ENCODE measurements at places on chromosomes 16 and 17.

- no peak for DNase-seq
These were observed 16.7 kb upstream of the PDK2 start for GRCh38 chr17:50078430-50078829.

DNA sequence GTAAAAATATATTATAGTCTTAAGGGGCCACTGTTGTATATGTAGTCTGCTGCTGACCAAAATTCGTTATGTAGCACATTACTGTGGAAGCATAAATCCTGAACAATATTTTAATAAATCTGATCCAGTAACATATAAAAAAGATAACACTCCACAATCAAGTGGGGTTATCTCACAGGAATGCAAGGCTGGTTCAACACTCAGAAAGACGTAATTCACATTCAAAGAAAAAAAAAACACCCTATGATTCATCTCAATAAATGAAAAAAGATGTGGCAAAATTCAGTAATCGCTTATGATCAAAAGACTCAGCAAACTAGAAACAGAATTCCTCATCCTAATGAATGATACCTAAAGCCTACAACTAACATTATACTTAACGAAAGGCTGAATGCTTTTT, 47.8 kb downstream of the CREBBP start:
- no peak for DNase-seq

DNA sequence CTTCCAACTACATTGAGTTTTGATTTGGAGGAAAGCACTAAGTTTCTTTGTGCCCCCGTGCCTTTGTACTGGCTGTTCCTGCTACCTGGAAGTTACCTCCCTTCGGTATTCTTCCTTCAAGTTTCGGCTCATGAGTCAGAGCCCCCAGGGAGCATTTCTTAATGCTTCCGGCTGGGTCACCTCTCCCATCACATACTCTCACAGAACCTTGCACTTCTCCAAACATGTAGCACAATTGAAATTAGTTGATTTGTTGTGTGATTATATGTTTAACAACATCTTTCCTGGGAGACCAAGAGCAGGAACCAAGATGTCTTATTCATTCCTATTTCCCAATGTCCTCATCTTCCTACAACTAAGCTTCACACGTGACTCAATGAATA, 158.6 kb upstream of the CDH5 start:
- peak; percentile 2 for DNase-seq

DNA sequence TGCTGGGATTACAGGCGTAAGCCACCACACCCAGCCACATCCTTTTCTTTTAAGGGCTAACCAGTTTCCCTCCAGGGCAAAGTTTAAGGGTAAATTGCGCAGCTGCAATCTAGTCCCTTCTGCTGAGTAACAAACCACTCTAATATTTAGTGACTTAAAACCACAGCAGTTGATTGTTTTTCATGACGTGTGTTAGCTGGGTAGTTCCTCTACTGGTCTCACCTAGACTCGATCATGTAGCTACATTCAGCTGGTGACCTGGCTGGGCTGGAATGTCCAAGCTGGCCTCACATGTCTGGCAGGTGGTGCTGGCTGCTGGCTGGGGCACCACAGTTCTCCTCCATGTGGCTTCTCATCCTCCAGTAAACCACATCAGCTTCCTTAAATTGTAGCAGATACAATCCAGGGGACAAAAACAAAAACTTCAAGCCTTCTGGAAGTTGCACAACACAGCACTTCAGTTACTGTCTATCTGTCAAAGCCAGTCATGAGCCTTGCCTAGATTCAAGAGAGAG, 75.5 kb downstream of the GPRC5B start:
- DNase-seq = peak; percentile 44

DNA sequence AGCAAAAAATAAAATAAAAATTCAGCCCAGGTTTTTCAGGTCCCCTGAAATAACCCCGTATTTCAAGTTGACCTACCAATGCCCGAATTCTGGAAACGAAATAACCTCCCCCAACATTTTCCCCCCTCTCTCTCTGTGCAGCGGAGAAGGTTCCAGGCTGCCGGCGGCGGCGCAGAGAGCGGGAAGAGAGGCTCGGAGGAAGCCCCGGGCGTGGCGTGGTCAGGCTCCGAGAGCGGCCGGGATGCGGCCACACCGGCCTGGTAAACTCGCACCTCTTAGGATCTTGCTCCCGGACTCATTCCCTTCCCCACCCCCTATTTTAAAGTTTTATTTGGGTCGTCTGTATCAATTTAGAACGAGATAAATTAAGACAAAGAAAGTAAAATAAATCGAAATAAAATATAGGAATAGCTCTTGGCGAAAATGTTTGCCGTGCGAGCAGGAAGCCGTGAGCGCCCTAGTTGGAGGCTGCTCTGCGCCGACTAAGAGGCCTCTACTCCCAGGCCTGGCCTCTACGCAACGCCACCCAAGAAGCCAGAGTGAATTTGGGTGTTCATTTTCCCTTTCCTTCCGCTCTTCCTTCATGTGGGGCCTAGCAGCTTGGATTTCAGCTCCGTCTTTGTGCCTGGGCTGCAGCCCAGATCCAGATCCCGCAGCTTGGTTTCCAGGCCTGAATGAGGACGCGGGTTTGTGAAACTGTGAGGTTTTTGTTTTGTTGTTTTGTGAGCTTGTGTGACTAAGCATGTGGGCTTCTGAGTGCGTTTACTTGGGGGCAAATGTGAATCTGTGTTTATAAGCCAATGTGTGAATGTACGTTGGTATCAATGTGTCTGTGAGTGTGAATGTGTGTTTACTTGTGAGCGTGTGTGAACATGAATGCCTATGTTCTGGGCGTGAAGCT, 1.5 kb upstream of the HOXB6 start:
- DNase-seq = no peak

DNA sequence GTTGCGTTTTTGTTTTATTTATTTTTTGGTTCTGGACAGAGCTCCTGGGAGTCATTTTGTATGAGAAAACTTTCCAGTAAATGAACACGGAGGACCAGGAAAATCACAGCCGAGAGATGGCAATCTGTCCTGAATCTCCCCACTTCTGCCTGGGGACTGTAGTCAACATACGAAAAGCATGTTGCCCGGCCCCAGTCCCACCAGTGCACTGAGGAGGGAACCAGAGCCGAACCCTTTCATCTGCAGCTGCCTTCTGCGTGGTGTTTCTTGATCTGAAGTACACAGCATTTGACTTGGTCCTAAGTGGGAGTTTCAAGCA, 18.9 kb downstream of the SNX11 start:
- DNase-seq = no peak

DNA sequence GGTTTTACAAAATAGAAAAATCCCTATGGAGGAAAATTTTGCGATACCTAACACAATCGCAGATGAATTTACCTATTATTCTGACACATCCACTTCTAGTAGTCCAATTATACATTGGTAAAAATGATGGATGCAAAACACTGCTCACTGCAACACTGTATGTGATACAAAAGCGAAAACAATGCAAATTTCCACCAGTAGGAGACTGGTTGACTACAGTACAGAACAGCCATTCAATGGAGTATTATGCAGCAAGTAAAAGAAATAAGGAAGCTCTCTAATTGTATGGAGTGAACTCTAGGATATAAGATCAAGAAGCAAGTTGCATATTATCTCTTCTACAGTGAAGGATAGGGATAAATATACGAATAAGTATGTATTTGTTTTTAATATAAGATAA, 48.5 kb downstream of the SETD6 start:
- DNase-seq = no peak

DNA sequence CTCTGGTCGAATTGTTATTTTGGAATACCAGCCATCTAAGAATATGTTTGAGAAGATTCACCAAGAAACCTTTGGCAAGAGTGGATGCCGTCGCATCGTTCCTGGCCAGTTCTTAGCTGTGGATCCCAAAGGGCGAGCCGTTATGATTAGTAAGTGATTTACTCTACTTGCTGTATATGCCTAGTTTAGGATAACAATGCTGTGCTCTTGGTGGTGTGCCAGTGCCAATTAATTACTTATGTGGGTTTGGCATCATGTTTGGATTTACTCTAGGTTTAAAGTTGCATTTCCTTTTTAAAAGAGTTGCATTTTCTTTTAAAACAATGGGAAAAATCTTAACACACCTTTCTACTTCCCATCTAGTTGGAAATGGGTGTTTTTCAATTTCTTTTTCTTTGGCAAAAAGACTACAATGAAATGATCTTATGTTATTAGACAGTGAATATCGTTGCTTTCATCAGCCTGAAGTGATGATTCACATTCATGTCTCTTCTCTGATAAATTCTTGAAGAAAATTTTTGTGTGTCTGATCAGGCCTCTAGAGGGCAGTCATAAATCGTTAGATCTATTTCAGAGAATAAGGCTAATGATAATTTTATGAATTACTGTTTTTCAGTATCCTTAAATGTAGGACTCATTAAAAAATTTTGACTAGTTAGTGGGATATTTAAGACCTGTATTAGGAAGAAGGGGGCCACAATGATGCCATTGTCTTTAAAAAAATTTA, 5.6 kb downstream of the SF3B3 start:
- DNase-seq = peak; percentile 62

DNA sequence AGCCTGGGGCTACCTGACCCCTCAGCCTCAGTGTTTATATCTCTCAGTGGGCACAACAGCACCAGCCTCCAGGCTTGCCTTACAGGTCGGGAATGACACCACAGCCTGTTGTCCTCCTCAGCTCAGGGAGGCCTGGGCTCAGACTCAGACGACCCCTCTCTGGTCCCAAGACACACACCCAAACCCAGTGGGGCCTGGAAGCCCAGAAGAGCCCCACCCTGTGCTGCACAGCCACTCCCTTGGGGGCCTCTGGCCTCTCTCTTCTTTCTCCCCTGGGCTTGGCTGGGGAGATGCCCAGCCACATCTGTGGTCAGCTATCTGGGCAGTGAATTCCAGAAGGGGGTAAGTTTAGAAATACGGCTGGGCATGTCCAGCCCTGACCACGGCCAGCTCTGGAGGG, 2.4 kb downstream of the NATD1 start:
- no peak for DNase-seq

DNA sequence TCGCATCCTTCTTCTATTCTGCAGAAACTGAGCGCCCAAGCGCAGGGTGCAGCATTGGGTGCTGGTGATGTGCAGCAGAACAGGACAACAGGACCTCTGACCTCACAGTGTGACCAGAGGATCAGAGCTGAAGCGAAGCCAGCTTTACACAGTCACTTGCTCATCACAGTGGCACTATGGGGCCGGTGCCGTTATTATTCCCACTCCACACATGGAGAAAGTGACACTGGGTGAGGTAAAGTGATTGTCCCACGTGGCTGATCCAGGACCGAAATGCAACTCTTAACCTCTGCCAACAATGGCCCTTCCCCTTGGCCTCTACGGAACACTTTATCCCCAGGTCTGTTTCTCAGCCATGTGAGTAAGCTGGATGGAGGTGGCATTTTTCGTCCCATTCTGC, 171.2 kb downstream of the C16orf78 start:
- DNase-seq = no peak

DNA sequence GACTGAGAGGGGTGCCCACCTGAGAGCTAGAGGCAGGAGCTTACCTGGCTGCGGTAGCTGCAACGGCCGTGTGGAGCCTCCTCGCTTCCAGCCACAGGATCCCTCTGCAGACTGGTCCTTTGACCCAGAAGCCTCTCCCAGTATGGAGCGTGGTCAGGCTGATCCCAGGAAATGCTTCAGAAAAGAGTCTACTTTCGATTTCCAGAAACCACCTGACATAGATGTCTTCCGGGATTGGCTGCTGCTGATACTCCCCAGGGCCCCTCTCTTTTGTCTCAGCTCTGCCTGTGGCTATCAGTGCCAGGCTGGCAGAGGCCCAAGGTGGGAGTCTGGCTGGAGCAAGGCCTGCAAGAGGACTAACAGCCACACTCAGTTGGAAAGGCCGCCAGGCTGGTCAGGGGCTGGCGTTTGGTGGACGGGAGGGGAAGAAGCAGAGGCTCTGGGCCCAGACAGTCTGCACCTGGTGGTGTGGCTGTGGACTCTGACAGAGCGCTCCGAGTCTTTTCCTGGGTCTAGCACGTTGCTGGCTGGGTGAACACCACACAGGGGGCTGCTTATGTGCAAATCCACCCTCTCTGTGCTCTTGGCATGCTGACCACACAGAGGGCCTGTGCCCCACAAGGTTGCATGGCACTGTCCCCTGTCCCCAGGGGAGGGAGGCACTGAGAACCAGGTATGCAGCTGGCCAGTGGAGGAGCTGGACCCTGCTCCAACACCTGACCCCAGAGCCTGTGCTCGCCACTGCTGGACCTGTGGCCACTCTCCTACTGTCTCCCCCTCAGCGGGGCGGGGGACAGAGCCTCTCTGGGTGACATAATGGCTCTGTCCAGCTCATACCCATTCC, at the start of gene LGALS3BP:
TSS of gene LGALS3BP (minus strand) at position 144 of the 844 bp plus-strand sequence. CDS start 2,732 bp downstream, outside the sequence.
- peak; percentile 69 for DNase-seq

- peak; percentile 94 for DNase-seq
These were observed 9.4 kb downstream of the METTL9 start for GRCh38 chr16:21608639-21609328.

DNA sequence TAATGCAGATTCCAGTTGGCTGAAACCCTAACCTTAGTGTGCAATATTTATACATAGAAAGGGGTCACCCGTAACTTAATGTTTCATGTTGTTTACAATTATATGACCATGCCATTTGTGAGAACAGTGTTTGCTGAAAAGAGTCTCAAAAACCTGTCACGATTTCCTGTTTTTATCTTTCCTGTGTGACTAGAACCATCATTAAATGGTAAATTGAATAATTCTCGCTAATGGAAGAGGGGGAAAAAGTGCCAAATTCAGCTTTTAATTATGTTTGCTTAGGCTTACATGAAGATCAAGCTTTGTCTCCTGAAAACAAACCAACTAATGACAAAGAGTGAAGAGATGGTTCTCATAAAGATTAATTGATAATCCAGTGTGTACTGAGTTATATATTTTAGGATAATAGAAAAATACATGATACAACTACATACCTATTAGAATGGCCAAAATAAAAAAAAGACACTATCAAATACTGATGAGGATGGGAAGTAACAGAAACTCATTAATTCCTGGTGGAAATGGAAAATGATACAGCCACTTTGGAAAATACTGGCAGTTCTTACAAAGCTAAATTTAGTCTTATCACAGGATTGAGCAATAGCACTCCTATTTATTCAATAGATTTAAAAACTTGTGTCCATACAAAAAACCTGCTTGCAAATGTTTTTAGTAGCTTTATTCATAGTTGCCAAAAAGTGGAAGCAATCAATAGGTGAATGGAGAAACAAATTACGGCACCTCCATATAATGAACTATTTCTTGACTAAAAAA, 141.7 kb downstream of the CDK5R1 start:
- DNase-seq = no peak

Measured in inflammatory macrophage treated with lipopolysaccharide for 4 hours (primary cell).